ENCODE measurements at places on chromosomes 12 and 14.

DNA sequence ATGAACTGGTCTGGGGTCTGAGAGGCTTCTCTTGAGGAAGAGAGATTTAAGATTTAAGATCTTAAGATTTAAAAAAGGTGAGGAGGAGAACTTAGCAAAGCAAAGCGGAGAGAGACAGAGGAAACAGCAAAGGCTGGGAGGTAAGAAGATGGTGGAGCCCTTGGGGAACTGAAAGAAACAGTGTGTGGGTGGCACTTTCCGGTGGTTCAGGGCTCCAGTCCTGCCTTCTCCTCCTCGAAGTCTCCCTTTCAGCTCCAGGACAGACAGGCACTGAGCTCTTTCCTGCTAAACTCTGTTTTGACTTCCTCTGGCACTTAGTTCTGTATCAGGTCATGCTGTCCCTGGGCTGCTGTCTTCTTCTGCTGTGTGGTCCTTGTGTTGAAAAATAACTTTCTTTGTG, 298.7 kb upstream of the SRRM4 start:
- DNase-seq = no peak

GRCh38 chr14:100334904-100335303, 11.8 kb downstream of the SLC25A47 start:
- DNase-seq = no peak

DNA sequence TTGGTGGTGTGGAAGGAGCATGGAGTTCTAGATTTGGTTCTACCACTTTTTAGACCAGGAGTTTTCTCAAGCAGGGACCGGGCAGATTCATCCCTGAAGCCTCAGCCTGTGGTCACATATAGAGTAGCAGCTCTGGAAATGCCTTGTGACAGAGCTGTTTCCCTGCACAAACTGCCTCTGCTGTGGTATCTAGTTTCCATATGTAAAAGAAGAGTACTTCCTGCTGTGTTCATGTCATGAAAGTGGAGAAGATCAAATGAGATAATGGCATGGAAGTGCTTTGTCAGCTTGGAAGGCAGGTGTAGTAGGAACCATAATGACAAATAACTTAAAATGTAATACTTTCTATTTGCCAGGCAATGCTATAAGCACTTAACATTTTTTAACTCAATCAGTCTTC, 26.1 kb downstream of the OTUB2 start:
- no peak for DNase-seq

- no peak for DNase-seq
These were observed 21.9 kb upstream of the PGF start for GRCh38 chr14:74977164-74977900.

GRCh38 chr14:64000749-64001148, 147.9 kb downstream of the SYNE2 start:
- no peak for DNase-seq

GRCh38 chr14:52885230-52885629, 65.6 kb downstream of the FERMT2 start:
- no peak for DNase-seq

- DNase-seq = no peak
These were observed 2.3 kb downstream of the TMEM116 start for GRCh38 chr12:112010415-112011344.

GRCh38 chr12:124150168-124150567, 144.7 kb upstream of the RFLNA start:
- peak; percentile 72 for DNase-seq

DNA sequence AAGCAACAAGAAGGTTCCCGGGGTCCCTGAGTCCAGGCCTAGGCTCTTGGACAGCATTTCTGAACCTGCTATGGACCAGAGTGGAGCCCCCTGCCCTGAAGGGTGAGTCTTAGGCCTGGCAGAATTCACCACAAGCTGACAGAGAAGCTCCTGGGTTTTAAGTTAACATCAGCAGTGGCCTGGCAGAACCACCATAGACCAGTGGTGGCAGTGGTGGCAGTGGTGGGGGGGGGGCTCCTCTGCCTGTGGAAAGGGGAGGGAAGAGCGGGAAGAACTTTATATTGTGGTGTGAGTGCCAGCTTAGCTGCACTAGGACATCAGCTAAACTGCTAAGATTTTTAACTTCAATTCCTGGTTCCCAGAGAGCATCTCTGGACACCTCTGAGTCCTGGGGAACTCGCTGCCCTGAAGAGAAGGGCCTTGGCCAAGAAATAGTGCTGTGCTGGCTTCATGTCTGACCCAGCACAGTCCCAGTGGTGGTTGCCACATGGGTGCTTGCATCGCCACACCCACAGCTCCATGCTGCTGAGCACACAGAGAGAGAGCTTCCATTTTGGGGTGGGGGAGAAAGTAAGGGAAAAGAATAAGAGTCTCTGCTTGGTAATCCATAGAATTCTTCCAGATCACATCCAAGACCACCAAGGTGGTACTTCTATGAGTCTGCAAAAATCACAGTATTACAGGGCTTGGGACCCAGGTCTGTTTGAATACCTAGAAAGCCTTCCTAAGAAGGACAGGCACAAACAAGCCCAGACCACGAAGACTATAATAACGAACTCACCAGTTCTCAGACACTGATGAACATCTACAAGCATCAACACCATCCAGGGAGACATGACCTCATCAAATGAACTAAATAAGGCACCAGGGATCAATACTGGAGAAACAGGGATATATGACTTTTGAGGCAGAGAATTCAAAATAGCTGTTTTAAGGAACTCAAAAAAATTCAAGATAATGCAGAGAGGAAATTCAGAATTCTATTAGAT, 20.4 kb upstream of the RNF212B start:
- no peak for DNase-seq
